Inflammatory macrophage treated with lipopolysaccharide for 4 hours (primary cell): ENCODE measurements at places on chromosomes 6 and 20.
A peak's percentile ranks its signal among the peaks of the same experiment; 100 is the strongest.

DNA sequence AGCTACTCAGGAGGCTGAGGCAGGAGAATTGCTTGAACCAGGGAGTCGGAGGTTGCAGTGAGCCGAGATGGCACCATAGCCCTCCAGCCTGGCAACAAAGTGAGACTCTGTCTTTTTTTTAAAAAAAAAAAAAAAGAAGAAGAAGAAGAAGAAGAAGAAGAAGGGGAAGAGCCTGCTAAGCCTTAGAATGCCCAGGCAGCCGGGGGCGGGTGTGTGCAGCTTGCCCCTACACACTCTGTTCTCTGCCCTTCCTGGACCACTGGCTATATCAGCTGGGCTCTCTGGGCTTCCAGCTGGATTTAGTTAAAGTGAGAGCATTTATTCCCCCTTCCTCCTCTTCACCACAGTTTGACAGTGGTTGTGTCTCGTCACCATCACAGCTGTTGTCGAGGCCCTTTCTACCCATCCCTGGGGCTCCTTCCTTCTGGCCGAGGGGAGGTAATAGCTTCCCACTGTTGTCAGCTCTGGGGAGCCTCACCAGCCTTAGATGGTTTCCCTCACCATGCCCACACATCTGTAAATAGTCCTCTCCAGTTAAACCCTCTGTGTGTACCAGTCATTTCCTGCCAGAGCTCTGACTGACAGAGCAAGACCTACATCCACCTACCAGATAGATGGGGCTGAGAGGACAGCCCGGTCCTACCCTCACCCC lies 77.6 kb downstream of the TRERF1 start:
- DNase-seq: peak; percentile 29

DNA sequence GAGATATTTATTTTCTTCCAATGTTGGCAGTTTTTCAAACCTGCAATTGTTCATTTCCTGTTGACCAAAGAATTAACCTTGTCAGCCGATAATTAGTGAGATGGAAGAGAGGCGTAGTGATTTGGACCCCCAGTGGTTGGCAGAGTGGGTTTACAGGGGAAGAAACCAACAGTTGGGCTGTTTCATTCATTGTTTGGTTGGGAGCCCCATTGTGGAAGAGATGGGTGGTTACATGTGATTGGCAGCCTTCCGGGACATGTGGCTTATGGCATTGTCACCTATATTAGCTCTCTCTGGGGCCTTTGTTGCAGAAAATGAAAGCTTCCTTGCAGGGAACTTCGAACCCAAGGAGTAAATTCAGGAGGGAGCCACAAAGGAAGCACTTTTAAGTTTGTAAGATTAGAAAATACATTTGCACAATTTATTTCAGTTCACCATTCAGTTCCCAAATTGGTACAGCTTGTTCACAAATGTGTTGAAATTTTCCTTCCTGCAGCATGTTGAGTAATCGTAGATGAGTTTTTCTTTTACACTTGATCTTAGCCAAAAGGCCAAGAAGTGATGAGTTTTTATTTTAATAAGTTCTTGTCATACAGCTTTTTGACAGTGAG lies 50.3 kb upstream of the CDKAL1 start:
- peak; percentile 73 for DNase-seq

GRCh38 chr6:16227048-16227562 lies 11.3 kb upstream of the GMPR start:
- DNase-seq: no peak

DNA sequence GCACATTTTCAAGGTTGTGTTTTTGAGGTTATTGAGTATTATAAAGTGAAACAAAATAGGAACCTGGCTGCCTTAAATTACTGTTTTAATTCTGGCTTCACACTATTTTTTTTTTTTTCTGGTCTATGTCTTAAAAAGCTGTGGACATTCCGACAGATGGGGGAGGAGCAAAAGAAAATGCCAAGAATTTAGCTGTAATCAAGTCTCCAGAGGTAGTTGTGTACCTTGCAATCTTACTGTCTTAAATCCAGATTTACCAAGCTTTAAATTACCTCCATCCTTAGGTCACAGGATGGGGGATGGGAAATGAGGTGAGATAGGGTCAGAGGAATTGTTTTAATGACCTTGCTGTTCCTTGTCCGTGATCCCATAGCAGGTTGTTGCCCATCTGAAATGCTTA lies 182.8 kb downstream of the UTRN start:
- no peak for DNase-seq

- no peak for DNase-seq
These were observed 347.6 kb downstream of the TPBG start for GRCh38 chr6:82711105-82711827.

DNA sequence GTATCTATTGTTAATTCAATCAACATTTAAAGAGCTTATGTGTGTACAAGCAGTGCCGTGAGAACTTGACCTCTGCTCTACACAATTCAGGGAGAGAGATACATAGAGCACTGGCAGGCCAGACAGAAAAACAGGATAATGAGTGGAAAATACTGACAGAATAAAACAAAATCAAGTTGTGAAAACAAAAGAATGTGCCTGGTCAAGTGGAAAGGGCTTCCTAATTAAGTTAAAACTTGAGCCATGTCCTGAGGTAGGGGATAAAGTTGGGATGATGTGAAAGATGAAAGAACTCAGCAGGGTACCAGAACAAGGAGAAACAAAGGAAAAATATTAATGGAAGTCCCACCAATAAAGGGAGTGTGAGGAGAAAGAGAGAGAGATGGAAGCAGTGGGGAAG lies 672.8 kb downstream of the GRIK2 start:
- no peak for DNase-seq

DNA sequence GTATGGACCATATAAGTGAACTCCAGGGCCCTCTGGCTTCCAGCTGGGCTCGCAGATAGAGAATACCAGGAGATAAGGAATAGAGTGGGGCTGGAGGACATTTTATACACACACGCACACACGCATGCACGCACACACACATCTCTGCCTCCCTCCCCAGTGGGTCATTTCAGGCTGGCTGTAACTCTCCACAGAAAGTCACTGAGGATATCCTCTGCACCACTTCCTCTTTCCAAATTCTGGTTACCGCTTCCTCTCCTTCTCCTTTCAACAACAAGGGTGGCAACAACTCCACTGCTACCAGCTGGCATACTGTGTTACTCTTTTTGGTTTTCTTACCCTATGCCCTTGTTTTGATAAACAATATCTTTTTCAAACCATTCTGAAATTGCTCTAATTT lies 280.2 kb downstream of the COL12A1 start:
- peak; percentile 24 for DNase-seq

DNA sequence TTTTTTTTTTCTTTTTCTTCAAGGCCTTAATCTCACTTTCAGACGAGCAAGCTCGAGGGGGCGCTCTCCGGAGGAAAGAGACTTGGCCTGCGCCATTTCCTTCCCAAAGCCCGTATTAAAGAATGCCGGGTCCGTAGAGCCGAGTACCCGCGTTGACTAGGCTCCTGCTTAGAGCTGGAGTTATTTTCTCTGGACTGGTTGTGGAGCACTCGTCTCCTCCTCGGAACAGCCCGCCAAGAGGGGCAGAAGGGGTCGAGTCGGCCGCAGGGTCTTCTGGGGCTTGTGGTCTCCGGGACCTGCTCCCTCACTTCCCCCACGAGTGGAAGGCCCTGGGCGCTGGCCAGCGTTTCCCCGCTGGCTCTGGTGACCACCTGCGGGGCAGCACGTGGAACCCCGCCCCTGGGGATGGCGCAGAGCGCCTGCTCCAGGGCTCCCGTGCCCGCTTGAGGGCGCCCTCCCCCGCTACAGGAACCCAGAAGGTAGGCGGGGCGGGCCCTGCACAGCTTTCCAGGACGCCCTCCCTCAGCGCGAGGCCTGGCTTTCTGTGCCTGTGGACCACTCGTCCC lies 2.7 kb upstream of the MEI4 start:
- peak; percentile 10 for DNase-seq

DNA sequence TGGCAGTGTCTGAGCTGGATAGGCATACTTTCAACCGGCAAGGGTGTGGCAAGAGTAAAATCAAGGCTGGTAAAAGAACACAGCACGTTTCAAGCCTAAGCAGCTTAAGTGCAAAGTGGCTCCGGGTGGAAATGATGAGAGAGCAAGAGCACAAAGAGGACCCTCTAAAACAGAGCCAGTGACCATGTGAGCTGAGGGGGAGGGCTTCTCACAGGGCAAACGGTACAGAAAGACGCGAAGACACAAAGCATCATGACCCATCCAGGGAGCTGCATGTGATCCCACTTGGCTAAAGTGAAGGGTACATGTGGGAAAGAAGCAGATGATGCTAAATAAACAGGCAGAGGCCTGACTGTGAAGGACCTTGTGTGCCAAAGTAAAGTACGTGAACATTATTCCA lies 25.7 kb downstream of the FKBP5 start:
- DNase-seq: no peak

DNA sequence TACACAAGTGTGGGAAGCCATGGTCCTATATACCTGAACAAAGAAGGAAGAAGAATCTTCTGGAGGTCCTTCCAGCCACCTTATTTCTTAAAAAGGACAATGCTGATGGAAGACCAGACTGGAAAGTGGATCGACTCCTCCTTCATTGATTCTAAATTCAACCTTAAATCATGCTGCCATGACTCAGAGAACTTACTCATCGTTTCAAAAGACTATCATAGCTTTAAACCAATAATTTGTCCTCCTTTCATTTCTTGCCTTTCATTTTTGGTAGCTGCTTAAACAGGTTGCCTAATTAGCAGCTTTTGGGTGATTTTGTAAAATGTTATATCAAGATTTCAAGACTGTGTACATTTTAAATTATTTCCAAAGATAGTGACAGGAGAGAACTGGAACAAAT lies 60.8 kb downstream of the RTN4IP1 start:
- DNase-seq: peak; percentile 53

- DNase-seq: no peak
These were observed 44.0 kb upstream of the GATA5 start for GRCh38 chr20:62519826-62520225.

GRCh38 chr6:168363302-168363701 lies 43.7 kb upstream of the DACT2 start:
- no peak for DNase-seq

- DNase-seq: no peak
These were observed 122.5 kb downstream of the MTHFD1L start for GRCh38 chr6:150987855-150988464.

DNA sequence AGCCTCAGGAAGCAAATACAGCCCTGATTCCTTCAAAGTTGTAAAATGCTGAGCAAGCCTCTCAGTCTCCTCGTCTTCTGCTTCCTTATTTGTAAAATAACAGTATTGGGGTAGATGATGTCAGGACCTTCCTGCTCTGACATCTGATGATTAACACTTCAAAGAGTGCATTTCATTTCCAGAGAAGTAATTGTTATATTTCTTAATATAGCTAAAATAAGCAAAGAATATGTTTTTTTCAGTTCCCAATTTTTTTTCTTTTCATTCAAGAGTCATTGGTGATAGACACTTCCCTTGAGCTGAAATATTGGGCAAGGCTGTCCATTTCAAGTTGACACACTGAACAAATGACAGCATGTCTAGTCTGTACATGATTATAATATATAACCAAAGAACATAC lies 53.4 kb downstream of the SLX4IP start:
- peak; percentile 99 for DNase-seq

GRCh38 chr20:48695255-48695654 lies 132.5 kb downstream of the PREX1 start:
- no peak for DNase-seq

GRCh38 chr6:148213366-148213765 lies 129.3 kb upstream of the SASH1 start:
- DNase-seq: no peak
